Stimulated activated CD8-positive, alpha-beta memory T cell treated with anti-CD3 and anti-CD28 coated beads, Interleukin-7, amount 100 ng/mL, for 1 hour (primary cell): ENCODE measurements at places on chromosomes 7 and 10.

DNA sequence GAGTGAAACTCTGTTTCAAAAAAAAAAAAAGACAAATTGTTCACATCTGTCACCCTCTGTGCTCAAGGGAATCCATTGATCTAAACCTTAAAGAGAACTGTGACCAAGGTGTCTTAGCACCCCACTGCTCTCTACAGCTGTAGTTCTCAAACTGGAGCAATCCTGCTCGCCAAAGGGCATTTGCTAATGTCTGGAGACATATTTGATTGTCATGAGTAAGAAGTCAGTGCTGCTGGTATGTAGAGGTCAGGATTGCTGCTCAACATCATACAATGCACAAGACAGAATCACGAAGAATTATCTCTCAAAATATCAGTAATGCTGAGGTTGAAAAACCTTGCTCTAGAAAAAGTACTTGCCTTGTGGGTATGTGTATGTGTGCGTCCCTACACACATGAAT is 30.0 kb downstream of the ABLIM1 start:
- no peak for DNase-seq

GRCh38 chr7:155637155-155637554 is 7.3 kb upstream of the RBM33 start:
- DNase-seq: no peak

GRCh38 chr7:18357691-18358090 is 137.9 kb upstream of the HDAC9 start:
- no peak for DNase-seq

DNA sequence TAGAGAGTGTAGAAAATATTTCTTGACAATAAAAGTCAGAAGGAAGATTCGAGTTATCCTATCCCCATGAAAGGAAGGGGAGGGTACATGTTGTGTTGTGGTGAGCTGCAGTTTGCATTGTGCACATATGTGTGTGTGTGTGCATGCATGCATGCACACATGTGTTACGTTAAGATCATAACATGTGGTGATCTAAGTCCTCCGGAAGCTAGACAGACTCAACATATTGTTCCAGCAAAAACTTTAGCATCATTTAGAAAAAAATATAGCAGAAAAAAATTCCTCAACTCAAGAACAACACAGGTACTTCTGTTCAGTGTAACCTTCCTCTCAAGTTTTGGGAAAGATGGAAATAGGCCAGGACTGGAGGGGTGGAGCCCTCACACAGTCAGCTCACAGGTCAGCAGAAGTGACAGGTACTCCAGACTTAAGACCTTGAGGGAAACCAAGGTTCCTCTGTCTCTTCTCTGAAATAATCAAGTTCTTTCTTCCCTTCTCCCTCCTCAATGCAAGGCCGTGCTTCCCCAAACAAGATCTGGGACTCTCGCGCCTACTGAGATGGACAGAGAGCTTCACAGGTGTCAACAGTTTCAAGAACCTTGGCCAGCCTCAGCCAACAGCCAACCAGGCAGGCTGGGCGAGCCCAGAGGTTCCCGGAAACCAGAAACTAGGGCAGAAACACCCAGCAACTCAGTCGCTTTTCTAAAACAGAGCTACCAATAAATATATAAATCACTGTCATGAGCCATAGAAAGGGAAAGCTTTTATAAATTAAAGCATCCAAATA is 205.2 kb downstream of the FAM107B start:
- no peak for DNase-seq

DNA sequence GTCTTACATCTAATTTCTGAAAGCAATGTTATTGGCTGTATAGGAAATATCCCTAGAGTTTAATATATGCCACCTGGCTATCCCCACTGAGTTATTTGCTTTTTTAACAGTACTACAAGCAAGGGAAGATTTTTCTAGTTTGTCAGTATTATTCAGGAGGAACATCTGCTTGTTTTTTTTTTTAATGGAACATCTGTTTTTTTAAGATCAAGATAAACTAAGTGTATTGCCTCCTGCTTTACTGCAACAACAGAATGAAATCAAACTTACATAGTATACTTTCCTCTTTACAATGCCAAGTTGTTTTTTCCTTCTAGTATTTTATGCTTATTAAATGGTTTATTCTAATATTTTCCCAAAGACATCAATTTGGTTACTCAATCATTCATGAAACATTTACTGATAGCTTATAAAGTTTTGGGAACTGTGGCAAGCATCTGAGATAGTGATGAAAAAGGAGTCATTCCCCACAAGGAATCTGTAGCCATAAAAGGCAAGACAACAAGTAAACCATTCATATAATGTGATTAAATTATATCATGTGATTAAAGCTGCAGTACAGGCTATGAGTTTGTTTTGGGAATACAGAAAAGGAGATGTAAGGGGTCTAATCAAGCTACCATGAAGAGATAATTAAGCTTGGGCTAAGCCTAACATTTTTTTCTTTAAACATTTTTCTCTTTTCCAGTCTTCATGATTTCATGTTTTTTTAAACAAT is 17.4 kb downstream of the MTPN start:
- DNase-seq: no peak

DNA sequence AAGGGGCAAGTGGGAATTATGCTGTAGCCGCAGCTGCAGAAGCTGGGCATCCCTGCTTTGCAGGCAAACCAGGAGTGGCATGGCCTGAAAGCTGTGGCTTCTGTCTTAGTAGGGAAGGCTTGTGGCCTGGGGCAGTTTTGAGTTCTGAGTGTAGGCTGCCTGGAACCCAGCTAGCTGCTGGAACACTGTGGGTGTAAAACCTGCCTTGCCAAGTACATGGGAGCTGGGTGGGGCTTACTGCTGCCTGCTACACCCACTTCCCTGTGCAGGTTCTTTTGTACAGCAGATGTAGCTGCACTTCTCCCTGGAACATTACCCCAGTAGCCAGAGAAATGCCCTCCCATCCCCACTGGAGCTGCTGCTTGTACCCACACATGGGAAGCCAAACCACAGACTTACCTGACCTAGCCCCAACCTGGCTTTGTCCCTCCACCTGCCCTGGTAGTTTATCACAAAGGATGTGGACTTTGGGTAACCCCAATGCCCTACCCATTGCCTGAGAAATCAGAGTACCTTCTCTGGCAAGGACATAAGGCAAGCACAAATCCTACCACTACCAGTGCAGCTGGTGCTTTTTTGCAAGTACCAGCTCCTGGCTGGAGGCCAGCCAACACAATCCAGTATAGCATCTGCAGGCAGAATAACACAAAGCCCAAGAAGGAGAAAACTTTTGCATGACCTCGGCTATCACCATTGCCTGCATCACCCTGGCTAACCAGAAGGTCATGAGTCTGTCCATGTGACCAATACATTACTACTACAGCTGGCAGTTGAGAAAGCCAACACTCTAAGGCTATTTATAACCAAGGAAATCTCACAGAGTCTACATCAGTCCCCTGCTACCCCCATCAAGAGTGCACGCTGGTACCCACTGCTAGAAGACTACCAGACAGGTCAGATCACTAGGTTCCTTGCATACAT is 26.5 kb upstream of the PPP1R3A start:
- DNase-seq: no peak

GRCh38 chr7:22555476-22555875 is 55.5 kb upstream of the STEAP1B start:
- no peak for DNase-seq

DNA sequence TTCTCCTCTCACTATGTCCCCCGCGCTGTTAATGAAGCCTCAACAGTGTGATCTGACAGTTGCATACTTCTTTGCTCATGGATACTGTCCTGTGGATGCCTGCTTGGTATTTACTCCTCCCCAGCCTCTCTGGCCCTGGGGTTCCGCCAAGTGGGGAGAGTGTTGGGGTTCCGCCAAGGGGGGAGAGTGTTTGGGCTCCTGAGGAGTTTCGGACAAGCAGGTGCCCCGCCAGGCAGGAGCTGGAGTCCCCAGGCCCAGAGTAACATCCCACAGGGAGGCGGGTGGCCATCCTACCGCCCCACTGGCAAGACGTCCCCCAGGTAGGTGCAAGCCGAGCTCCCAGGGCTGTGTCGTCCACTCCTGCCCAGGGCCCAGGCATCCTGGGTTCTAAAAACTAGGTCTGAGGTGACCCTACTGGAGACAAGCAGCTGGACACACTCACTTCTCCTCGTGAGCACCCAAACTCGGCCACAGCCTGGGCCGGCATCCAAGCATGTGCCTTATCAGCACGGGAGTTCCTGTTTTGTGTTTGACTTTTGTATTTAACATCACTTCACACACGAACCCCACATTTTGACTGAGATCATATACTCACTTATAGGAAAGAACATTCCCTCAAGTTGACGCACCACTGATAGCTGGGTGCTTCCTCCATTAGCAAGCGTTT is 34.2 kb downstream of the CAMK2B start:
- no peak for DNase-seq

GRCh38 chr7:24956021-24956420 is 24.0 kb downstream of the OSBPL3 start:
- no peak for DNase-seq

- DNase-seq: no peak
Observed at GRCh38 chr10:5514226-5514850, 10.4 kb upstream of the CALML3 start.

GRCh38 chr10:60704471-60704870 is 73.8 kb upstream of the CDK1 start:
- no peak for DNase-seq

GRCh38 chr7:77331938-77332695 is 84.0 kb downstream of the GSAP start:
- no peak for DNase-seq

- DNase-seq: no peak
Observed at GRCh38 chr7:14258861-14259260, 269.4 kb upstream of the ETV1 start.
